ENCODE measurements at places on chromosomes 1 and 21.

DNA sequence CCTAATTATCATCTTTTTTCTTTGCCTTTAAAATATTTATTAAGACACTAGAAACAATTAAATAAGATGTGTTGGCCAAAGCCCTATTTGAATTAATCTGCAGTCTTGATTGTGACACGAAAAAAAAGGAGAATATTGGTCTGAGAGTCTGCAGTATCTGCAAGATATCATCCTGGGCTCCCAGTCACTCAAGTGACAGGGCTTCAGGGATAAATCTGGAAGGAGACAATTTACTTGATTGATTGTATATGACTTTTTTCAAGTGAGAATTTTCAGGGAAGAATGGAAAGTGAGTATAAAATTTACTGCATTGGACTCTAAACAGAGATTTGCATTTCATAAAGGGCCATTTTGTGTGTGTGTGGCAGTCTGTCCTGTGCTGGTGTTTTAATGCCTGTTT is 233.7 kb downstream of the PAPPA2 start:
- DNase-seq = no peak

DNA sequence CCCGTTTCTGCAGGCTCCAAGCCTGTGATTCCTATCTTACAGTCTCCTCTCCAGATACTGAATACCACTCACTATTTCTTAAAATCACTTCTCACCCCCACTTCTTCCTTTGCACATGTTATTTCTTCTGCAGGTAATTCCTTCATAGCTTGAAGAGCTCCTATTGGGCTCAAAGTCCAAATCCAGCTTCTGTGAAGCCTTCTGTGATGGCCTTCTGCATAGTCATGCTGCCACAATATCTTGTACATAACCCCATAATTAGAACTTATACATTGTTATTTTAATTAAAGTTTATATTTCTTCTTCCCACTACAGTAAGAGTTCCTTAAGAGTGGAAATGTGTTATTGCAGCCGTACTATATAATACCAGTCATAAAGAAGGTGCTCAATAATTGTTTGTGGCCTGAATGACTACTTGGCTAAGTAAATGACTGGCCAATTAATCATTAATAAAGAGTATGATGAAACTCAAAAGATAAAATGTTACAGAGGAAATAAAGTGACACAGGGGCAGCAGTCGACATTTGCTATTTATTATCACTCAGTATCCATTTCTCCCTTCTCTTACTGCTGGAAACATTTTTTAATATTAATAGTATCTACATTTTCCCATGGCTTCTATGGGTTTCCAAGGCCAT is 886.6 kb downstream of the TTLL7 start:
- no peak for DNase-seq

DNA sequence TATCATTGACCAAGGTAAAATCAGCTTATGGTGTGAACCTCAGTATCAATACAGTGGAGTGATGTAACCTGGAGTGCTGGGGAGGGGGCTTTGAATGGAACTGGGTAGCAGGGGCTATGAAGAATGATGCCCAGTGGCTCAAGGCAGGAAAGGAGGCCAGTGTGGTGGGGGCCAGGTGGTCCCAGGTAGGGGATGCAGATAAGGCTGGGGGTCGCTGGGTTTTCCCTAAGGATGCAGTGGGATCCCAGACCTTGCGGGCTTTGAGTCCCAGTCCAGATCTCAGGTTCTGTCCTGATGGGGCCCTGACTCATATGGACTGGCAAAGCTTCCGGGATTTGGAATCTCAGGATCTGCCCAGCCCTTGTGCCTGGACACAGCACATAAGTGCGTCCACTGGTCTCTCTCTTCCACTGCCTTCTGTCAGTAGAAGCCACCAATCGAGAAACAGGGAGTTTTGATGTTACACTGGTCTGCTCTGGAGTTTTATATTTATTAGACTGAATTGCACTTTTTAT is 52.0 kb downstream of the S100B start:
- no peak for DNase-seq

DNA sequence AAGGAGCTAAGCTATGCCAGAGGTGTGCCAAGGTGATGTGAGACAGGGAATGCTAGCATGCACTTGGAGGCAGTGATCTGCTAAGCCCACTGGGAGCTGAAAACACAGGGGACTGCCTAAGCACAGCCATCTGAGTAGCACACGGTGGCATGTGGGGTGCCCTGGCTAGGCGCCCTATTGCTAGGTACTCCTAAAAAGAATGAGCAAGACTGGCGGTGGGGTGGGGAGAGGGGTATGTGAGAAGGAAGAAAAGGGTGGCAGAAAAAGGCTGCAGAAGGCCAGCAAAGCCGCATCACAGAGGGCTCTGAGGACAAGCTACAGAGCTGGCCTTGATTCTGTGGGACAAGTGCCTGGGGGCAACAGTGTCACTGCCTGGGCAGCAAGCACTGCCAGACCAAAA is 23.9 kb downstream of the PARP1 start:
- no peak for DNase-seq

DNA sequence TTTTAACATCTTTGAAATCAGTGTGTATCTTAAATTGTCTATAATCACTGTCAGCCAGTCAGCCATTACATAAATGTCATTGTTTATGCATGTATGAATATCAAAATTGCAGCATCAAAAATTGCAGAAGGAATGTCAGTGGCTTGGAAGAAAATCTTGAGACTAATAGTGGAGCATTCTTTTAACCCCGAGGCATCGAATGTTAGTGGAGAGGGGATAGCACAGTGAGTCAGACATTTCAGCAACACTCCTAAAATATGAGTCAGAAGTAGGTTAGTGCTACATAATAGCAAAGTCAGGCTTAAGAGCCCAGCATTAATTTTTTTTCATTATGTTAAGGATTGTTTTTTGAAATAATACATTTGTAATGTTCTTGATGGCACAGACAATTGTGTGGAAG is 45.5 kb downstream of the SNRPE start:
- DNase-seq = no peak

DNA sequence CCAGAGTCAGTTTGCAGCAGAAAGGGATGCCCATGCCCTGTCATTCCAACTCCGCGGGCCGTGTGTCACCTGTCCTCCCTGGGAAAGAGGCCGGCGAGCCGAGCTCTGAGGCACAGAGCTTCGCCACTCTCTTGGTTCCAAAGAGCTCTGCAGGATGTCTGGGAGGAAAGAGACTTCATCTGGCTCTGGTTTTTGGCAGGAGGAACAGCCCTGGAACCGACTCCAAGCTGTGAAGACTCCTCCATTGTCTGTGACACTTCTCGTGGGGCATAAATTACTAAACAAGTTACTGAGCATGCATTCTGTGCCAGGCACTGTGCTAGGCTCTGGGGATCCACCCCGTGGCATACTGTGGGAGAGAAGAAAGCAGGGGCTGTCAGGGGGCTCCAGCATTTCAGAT is 3.9 kb upstream of the FAM151A start:
- no peak for DNase-seq

- DNase-seq = no peak
These were observed 7.0 kb downstream of the PPFIA4 start for GRCh38 chr1:203033287-203033686.

DNA sequence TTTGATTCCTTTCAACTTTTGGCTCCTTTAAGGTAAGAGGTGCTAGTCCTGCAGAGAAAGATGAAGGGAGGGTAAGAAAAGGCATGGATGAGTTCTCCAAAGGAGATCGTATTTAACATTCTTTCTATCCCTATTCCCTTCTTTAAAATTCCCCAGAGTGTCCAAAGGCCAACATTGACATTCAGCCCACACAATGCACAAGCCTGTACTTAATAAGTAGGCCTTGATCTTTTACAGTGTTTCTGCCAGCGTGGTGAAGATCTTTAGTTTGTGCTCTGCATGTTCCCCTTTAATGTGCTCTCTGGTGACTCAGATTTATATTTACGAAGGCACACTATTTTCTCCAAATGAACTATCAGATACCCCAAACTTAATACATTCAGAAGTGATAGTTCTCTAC is 582.5 kb upstream of the RGS18 start:
- no peak for DNase-seq

DNA sequence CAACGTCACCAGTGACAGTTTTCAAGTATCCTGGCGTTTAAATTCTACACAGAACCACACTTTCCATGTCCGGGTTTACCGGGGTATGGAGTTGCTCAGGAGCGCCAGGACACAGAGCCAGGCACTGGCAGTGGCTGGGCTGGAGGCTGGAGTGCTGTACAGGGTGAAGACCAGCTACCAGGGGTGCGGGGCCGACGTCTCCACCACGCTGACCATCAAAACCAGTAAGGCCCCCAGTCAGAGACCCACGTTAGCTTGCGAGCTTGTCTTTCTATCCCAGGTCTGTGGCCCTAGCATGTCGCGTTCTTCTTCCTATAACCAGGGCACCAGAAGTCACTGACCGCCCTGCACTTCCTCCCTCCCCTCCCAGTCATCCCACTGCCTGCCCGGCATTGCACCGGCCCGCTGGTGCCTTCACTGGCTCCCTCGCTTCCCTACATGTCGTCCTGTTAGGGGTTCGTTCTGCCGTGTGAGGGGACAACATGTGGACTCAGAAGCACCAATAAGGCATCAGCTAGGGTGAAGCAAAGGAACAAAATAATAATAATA is 27.9 kb downstream of the UMODL1 start:
- DNase-seq = no peak

DNA sequence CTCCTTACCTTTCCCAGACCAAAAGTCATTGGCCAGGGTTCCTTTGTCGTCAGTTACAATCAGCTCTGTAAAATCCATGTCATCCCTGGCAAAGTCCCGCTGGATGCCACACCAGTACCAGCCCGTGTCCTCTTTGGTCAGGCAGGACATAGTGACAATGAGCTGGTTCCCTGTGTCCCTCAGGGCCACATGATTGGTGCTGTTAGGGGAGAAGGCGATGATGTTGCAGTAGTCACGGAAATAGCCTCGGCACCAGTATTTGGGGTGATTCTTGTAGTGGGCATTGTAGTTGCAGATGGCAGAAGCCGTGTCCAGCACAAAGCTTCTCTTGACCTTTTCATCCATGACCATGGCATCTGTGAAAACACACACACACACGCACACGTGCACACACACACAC is 14.8 kb downstream of the ADORA3 start:
- no peak for DNase-seq

DNA sequence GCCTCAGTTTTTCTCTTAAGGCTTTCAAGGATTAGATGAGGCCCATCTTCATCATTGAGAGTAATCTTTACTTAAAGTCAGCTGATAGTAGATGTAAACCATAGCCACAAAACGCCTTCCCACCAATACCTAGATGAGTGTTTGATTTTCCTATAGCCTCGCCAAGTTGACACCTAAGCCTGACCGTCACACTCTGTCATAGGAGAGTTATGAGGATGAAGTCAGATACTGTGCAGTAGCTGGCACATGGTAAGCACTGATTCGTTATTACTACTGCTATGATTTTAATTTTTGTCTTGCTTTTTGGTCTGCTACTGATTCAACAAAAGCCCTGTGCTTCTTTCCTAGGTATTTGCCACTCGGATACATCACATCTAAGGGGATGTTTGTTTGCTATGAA is 395.5 kb downstream of the RPS6KC1 start:
- DNase-seq = no peak

DNA sequence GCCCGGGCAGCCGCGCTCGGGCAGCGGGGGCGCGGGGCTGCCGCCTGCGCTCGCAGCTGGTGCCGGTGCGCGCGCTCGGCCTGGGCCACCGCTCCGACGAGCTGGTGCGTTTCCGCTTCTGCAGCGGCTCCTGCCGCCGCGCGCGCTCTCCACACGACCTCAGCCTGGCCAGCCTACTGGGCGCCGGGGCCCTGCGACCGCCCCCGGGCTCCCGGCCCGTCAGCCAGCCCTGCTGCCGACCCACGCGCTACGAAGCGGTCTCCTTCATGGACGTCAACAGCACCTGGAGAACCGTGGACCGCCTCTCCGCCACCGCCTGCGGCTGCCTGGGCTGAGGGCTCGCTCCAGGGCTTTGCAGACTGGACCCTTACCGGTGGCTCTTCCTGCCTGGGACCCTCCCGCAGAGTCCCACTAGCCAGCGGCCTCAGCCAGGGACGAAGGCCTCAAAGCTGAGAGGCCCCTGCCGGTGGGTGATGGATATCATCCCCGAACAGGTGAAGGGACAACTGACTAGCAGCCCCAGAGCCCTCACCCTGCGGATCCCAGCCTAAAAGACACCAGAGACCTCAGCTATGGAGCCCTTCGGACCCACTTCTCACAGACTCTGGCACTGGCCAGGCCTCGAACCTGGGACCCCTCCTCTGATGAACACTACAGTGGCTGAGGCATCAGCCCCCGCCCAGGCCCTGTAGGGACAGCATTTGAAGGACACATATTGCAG is 3.0 kb downstream of the ARTN start:
- DNase-seq = no peak

DNA sequence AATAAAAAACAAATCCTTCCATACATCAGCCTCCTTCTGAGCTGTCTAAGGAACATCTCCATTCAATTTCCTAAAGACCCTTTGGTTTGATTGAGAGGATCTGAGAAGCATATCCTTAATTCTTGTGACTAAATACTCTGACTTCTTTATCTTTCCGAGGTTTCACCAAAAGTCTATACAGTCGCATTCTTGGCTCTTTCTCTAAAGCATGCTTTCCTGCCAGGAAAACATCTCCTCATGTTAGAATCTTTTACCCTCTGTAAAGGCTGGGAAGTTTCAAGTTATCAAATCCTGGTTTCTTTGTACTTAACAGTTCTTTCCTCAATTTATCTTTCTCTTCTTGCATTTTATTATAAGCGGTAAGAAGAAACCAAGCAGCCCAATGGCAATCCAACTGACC is 630.4 kb downstream of the PTPRC start:
- DNase-seq = no peak

DNA sequence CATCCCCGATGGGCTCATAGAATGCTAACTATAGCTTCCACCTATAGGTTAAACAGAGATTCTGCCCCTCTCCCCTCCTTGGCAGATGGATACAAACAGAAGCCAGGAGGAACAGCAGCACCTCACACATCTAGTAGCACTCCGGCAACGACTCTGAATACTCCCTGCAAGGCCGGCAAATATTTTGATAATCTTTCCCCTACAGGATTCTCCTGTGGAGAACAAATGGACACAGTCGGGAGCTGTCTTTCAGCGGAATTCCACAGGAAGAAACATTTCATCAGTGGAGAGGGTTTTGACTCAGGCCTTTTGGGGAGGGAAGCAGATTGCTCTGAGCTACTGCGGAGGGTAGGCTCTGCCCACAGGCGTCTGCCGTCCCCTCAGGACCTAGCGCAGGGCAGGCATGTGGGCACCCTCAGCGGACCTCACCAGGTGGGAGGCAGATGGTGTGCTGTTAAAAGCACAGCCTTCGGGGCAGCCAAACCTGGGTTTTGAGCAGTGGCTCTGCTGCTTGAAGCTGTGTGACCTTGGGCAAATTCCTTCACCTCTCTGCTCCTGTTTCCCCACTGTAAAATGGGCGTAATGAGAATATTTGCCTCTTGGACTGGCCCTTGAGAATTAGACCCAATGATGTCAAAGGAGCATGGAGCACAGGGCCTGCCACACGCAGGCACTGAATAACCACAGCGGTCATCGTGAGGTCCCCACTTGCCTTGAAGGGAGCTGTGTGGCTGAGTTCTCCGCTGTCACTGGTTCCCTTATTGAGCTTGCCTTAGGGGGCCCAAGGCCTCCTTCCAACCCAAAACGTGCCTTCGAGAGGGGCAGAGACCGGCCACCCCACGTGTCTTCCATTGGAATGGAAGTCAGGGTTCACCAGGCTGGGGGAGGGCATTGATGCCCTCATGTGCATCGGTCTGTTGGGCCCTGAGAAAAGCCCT is 19.2 kb upstream of the BCAR3 start:
- DNase-seq = no peak

Data from hematopoietic multipotent progenitor cell treated with erythropoietin and hydrocortisone succinate and interleukin-3 and kit ligand, for 15 days (in vitro differentiated cells).